ENCODE measurements at places on chromosomes 7 and 10. TPM values are rescaled to one million over a fixed set of nuclear protein-coding genes. Genes with fewer than 3 reads are reported as not detected.
A peak's percentile ranks its signal among the peaks of the same experiment; 100 is the strongest.

The PHKG1 gene
- not detected for total RNA-seq

The DDIT4 gene
- 280 TPM for total RNA-seq

The PCLO gene
- 4.7 TPM for total RNA-seq

The RASSF4 gene
- total RNA-seq: 72.0 TPM

The C10orf67 gene
- 0.07 TPM for total RNA-seq

The MALRD1 gene
- 0.08 TPM for total RNA-seq

The SEMA3A gene
- 6.8 TPM for total RNA-seq

The ASZ1 gene
- total RNA-seq: not detected

The TRRAP gene
- total RNA-seq: 35.1 TPM

The PRRT4 gene
- total RNA-seq: not detected

GRCh38 chr7:150740053-150740452, 2.8 kb downstream of the GIMAP5 start:
- no peak for DNase-seq

DNA sequence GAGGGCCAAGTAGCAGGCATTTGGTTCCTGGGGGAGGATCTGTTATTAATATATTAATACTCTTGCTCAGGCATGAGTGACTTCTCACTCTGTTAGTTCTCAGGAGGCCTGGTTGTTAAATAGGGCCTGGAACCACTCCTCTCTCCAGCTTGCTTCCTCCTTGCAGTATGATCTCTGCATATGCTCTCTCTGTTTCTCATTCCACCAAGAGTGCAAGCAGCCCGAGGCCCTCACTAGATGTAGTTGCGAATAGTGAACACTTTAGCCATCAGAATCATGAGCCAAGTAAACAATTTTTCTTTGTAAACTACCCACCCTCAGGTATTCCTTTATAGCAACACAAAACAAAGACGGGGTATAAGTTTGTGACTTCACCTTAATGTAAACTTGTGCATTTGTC, 784.3 kb downstream of the DNAJB9 start:
- DNase-seq: no peak

- no peak for DNase-seq
These were observed 184.7 kb downstream of the DGKB start for GRCh38 chr7:14717816-14718215.

DNA sequence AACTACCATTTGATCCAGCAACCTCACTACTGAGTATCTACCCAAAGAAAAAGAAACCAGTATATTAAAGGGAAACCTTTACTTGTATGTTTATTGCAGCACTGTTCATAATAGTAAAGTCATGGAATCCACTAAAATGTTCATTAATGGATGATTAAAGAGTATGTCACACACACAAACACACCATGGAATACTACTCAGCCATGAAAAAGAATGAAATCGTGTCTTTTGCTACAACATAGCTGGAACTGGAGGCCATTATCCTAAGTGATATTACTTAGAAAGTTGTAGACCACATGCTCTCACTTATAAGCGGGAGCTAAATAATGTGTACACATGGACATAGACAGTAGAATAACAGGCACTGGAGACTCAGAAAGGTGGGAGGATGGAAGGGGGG, 203.0 kb upstream of the SLC26A5 start:
- DNase-seq: no peak

- no peak for DNase-seq
These were observed 54.7 kb upstream of the LSM8 start for GRCh38 chr7:118129041-118129795.

DNA sequence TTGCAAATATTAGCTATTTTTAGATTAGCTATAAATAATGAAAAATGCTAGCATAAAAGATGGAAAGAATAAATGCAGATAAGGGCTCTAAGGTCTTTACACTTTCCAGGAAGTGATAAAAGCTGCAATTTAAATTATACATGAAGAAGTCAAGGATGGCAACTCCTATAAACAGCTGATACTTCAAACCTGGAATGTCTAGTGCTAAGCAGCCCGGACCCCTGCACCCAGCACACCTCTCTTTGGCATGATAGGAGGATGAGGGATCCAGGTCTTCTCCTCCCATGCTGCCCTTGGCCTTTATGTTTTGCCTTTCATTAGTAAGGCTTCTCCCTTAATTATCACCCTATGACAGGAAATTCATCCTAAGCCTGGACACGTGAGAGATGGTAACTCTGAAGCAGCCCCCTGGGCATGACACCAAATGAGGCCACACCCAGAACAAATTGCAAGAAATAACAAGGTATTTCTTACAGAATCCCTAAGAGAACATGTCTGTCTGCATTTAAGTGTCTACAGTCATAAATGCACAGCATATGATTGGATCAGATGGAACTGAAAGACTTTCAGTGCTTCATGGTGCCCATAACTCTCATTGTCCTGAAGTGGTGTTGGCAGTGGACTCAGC, 158.3 kb upstream of the PRSS1 start:
- no peak for DNase-seq

DNA sequence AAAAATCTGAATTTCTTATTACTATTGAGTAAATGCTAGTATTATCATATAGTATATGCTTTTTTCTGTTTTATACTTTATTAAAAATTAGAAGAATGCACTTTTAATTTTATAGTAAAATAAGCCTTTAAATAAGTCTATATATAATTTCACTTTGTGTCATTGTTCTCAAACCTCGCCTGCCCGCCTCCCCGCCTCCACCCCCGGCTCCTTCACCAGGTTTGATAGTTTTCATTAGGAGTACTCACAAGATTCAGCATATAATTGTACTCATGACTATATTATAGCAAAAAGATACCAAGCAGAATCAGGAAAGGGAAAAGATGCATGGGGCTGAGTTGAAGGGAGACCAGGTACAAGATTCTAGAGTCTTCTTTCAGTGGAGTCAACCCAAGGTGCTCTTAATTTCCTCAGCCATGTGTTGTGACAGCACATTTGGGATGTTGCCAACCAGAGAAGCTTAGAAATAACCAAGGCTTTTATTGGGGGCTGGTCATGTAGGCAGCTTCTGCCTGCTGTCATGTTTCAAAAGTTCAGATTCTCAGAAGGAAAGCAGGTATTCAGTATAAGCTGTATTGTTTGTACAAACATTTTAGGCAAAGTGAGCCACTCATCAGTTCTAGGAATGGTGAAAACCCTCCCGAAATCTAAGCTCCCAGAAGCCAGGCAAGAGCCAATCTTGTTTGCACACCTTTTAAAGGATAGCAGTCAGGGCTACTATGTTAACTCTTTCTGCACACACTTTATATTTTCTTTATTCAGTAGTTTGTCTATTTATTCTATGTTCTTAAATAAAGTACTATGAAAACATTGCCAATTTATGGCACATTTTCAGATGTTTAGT, 12.3 kb downstream of the NHLRC2 start:
- DNase-seq: no peak

GRCh38 chr7:44727158-44727936, 21.3 kb upstream of the ZMIZ2 start:
- peak; percentile 39 for DNase-seq

DNA sequence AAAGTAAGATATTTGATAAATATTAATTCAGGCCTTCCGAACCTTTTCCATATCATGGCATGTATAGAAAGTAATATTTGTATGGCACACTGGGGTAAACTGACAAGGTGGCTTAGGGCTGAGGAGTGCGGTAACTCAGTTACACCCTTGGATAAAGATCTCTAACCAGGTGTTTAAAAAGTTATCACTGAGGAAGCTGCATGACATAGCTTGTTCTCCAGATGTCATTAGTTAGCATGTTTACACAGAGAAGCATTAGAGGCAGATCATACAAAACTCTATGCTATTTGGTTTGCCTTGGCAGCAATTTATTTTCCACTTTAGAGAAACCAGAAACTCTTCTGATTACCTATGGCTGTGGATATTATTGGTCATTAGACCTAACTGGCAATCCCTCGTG, 118.2 kb downstream of the ST7 start:
- DNase-seq: no peak

GRCh38 chr10:44981172-44982113, 2.8 kb upstream of the DEPP1 start:
- DNase-seq: peak; percentile 69

DNA sequence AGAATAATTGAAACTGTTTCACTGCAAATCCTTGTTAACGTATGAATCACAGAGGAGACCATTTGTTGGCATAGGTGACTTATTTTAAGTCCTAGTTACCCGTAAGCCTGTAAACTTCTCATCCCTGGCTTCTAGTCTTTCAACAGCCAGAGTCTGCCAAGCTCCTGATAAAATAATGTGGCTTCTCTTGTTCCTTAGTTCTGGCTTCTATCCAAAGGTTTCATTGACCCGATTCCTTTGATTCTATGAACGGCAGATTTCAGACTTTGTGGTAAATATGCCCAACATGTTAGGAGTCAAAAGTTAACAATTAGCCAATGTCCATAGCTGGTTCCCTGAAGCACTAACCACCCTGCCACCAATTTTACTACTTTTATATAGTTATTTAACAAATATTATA, 23.3 kb downstream of the DNAH11 start:
- DNase-seq: no peak

DNA sequence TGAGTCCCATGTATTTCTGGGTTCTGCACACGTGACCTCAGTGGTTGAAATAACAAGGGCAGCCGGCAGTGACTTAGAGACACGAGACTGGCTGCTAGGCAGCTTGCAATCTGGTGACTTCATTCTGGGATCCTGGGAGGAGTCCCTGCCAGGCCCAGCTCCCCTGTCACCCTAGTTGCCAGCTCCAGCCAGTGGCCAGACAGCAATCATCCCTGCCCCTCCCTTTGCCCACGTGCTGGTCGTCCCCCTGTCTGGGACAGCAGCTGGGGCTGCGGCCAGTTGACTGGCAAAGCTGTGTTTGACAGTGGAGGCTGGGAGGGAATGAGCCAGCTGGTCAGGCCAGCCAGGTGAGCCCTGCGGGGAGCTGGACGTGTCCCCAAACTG, 30.0 kb downstream of the ADGRA1 start:
- no peak for DNase-seq

GRCh38 chr10:123912466-123912865, 20.9 kb upstream of the CPXM2 start:
- DNase-seq: no peak

- DNase-seq: no peak
These were observed 22.8 kb upstream of the PDZD8 start for GRCh38 chr10:117398029-117398428.

DNA sequence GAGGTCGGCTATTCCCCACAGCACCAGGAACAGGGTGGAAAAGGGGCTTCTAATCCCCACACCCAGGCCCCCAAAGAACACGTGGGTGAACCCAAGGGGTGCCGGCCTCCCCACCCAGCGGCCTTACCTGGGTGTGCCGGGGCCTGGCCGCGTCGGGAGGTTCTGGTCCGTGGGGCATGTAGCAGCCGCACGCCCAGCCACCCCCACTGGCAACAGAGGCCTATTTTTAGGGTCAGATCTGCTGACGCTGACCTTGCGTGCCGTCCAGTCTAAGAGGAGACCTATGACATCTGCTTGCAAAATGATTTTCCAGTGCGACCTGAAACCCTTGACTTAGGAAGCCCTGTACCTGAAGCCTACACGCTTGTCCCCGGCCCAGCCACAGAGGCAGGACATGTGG, 38.0 kb upstream of the SAMD8 start:
- DNase-seq: no peak

- DNase-seq: no peak
These were observed 114.5 kb upstream of the IMMP2L start for GRCh38 chr7:111676811-111677210.

- DNase-seq: peak; percentile 43
These were observed 150.2 kb downstream of the NSUN6 start for GRCh38 chr10:18501198-18501597.

- no peak for DNase-seq
These were observed 260.1 kb upstream of the YAE1 start for GRCh38 chr7:39306016-39306570.

GRCh38 chr7:90587766-90588165, 8.4 kb upstream of the CDK14 start:
- DNase-seq: no peak

GRCh38 chr10:121296881-121297585, 301.2 kb downstream of the FGFR2 start:
- no peak for DNase-seq

DNA sequence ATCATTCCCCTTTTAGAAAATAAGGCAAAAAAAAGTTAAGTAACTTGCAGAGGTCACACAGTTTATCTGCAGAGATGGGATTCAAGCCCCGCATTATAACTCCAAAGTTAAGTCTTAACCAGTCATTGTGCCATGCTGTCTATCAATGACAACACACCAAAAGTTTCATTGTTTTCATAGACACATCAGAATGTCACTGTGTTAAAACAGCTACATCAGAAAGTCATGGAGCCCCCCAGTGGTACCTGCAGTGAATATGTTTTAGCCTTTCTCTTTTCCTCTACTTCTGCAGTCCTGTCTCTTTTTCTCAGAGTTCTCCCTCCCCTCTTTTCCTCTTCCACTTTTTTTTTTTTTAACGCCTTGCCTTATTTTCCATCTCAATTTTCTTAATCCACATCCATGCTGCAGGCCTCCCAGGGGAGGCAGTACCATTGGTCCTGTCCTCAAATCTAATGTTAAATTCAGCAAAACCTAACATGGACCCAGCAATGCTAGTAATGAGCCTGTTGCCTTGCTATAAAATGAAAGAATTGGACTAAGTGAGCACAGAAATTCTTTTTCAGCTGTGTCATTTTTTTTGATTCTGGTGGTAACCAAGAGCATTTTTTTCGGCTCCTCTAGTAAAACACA, 3.8 kb upstream of the NRCAM start:
- DNase-seq: no peak

- DNase-seq: no peak
These were observed 1.4 kb downstream of the BTAF1 start for GRCh38 chr10:91925022-91925320.

DNA sequence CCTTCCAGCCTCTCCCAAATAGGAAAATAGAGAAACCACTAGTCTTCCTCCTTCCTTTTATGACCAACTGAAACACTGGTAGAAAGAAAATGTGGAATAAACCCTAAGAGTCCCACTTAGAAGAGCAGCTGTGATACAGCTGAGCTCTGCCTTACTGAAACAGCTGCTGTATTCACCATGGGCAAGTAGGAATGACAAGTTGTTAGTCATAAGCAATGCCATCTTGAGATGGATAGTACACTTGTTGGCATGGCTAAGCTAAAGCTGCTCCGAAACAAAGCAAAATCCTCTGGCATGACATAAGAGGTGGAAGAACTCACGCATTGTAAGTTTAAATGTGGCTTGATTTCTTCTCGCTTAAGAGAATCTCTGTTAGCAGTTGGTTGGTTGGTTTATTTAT, 48.3 kb upstream of the TMEM236 start:
- no peak for DNase-seq

DNA sequence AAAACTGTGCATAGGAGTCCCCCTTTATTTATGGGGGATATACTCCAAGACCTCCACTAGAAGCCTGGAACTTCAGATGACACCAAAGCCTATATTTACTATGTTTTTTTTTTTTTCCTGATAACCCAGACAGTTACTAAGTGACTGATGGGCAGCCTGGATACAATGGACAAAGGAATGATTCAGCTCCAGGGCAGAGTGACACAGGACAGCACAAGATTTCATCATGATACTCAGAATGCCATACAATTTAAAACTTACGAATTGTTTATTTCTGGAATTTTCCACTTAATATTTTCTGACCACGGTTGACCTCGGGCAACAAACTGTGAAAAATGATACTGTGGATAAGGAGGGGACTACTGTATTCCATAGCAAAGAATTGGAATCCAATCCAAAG, 843.6 kb downstream of the PCDH15 start:
- DNase-seq: peak; percentile 1
